ENCODE measurements at places on chromosomes 4 and X.

- DNase-seq, result no peak
Observed at GRCh38 chrX:143632625-143633410, 3.1 kb downstream of the SLITRK4 start.

DNA sequence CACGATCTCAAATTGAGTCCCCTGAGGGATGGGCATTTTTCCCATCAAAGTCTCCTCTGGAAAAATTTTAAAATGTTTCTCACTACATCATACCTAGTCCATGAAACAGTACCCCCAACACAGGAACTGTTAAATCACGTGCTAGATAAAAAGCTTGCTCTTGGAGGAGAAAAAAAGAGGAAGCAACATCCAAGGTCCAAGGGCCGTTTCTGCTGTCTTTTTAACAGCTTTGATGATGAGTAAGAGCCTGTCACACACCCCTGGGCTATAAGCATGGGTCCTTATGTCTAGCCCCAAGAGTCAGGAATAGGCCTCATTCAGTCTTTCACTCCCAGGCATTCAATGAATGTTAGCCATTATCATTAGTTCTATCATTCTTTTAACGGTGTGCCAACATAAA lies 128.9 kb downstream of the SH3KBP1 start:
- no peak for DNase-seq

DNA sequence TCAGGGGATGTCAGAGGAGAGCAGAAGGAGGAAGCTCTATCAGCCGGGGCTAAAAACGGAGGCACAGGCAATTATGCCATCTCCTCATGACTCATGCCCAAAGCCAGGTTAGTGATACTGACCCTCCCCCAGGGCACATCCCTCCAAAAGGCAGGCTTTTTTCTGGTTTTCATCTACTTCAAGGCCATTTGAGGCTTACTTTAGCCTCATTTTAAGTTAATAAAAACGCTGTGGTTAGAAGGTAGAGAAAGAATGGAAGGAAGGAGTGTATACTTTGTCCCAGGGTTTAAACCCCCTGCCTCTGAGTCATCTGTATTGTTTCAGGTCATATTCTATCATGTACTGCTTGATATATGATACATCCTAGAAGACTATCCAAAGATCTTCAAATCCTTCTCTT lies 89.7 kb upstream of the NDP start:
- no peak for DNase-seq

GRCh38 chr4:103375278-103375677 lies 177.1 kb upstream of the CENPE start:
- no peak for DNase-seq

- DNase-seq, result no peak
Observed at GRCh38 chrX:123740536-123740935, 7.7 kb upstream of the THOC2 start.

DNA sequence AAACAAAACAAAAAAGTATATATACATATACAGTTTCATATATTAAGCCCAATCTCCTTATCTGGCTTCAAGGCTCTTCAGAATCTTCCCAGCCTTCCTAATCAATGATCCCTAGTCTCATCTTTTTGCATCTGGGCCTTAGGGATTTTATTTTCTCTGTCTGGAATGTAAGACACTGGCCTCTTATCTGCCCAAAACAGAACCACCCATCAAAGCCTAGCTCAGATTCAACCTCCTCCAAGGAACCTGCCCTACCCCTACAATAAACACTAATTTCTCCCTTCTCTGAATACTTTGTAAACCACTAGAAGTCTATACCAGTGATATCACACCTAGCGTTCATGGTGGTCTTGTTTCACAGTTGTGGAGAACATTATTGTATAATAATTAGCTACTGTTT lies 23.2 kb upstream of the GAB1 start:
- no peak for DNase-seq

GRCh38 chr4:155114790-155115189 lies 93.6 kb upstream of the NPY2R start:
- DNase-seq, result no peak

- DNase-seq, result no peak
Observed at GRCh38 chr4:112082954-112083586, 62.2 kb upstream of the FAM241A start.

GRCh38 chr4:17511051-17511450 lies 839 bp downstream of the QDPR start:
- DNase-seq, result no peak
